ENCODE measurements at places on chromosomes 1 and 21. TPM values are rescaled to one million over a fixed set of nuclear protein-coding genes. Genes with fewer than 3 reads are reported as not detected.

The C1orf21 gene
- 93.6 TPM for total RNA-seq

DNA sequence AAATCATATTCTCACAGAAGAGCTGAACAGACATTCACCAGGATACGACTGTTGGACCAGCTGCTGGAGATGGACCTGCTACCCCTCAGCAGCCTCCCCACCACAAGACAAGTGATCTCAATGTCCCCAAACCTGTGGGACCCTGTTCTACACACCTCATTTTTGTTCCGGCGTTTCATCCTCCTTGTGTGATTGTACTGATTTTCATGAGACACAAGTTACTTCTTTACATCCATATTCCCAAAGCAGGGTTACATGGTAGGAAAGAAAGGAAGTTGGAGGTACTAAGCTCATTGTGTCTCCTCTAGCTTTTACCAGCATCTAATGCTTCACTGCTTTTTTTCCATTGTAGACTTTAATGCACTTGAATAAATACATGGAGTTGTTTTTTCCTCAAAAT, 8.7 kb downstream of the ADAMTS1 start:
- DNase-seq: no peak

DNA sequence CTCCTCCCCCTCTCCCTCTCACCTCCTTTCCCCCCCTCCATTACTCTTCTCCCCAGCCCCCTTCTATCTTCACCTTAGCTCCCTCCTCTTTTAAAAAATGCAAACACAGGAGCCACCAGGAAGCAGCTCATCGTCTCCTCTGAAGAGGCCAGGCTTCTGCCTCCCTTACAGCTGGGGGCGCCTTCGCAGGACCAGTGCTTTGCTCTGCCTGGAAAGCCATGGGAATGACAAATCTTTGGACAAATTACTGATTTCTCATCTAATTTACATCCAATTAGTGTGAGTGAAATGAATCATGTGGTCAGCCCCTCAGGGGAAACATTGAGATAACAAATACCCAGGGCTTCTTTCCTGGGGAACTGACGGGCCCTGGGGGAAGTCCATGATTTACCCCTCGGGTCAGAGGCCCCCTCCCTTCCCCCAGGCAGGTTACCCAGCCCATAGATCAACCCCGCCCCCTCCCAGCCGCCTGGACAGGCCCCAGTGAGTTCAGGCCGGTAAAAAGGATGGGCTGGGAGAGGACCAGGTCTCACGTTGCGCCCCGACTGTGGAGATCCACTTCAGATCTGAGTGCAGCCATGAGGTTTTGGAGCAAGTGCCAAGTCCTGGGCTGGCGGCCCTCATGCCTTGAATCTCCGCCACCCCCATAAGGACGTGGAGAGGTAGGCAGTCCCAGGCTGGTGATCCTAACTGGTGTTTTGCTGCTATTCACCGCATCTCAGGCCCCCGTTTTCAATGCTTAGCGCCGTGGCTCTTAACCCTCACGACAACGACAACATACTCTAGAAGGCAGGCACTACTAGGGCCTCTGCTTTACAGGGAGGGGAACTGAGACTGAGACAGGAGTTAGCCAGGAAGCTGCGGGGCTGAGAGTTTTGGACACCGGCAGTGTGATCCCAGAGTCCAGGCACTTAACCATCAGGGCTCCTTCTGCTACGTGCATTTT, 300.8 kb downstream of the RRAGC start:
- no peak for DNase-seq

- peak; percentile 50 for DNase-seq
These were observed 48.2 kb downstream of the ELK4 start for GRCh38 chr1:205583461-205584130.

GRCh38 chr1:99051611-99052283, 47.1 kb upstream of the PLPPR5 start:
- no peak for DNase-seq

- no peak for DNase-seq
These were observed 20.2 kb upstream of the PLEKHM2 start for GRCh38 chr1:15663925-15664324.

The TRIM67 gene
- total RNA-seq: 0.24 TPM

The AMY2B gene
- total RNA-seq: 31.1 TPM

Data from cardiac septum (tissue), 1 donor.